ENCODE measurements at places on chromosomes 3 and 15.

GRCh38 chr3:101117465-101117864 lies 124.2 kb upstream of the ABI3BP start:
- H3K4me3 ChIP-seq = no peak overlapping the region
- no peak overlapping the region for H3K27ac ChIP-seq
- H3K36me3 ChIP-seq = no peaks in the 10 kb centered on the region
- H3K27me3 ChIP-seq = no peaks in the 10 kb centered on the region

DNA sequence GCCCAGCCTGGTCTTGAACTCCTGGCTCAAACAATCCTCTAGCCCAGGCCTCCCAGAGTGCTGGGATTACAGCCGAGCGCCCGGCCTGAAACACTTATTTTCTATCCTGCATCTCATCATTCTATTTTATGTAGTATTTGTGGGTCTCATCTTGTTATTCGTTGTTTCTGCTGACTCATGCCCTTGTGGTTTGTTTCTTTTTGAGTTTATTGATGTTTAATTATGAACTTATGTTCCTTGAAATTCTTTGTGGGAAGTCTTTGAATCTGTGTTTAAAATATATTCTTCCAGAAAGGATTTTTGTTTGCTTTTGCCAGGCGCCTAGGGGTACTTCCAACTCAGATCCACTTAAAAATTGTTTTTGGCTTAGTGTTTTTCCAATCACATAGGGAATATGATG lies 78.3 kb upstream of the C15orf39 start:
- DNase-seq = no peak
- peaks cover 12% of the 10 kb centered on the region for H3K4me1 ChIP-seq
- H3K36me3 ChIP-seq = peaks cover 7% of the 10 kb centered on the region
- H3K4me3 ChIP-seq = no peak overlapping the region
- H3K27ac ChIP-seq = no peak overlapping the region

DNA sequence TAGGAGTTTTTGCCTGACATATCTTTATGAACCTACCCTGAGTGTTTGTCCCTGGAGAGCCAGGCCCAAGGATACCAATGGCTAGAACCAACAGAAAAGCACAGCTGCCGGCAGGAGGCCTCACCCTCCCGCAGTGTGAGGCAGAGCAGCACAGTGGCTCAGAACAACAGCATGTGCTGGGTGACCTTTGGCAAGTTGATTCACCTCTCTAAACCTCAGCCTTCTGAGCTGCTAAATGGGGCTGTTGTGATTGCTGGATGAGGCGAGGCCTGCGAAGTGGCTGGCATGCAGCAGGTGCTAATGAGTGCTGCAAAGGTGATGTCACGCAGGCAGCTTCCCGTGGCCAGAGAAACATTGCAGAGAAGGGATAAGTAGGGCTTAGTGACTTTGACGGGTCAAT lies 23.3 kb downstream of the IDH2 start:
- H3K4me3 ChIP-seq = no peak overlapping the region
- DNase-seq = no peak
- peaks cover 6% of the 10 kb centered on the region for H3K36me3 ChIP-seq
- no peak overlapping the region for H3K27ac ChIP-seq
- H3K27me3 ChIP-seq = no peaks in the 10 kb centered on the region
- no peaks in the 10 kb centered on the region for H3K4me1 ChIP-seq

DNA sequence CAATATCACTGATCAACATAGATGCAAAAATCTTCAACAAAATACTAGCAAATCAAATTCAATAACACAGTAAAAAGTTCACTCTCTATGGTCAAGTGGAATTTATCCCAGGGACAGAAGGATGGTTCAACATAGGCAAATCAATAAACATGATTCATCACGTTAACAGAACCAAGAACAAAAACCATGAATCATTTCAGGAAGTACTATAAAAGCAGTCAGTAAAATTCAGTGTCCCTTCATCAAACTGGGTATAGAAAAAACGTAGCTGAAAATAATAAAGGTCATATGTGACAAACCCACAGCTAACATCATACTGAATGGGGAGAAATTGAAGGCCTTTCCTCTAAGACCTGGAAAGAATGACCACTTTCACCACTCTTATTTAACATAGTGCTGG lies 172.1 kb downstream of the POLR2M start:
- peaks cover 39% of the 10 kb centered on the region for H3K27me3 ChIP-seq
- no peak for DNase-seq
- H3K4me3 ChIP-seq = no peak overlapping the region
- no peak overlapping the region for H3K27ac ChIP-seq
- no peaks in the 10 kb centered on the region for H3K4me1 ChIP-seq

- DNase-seq = no peak
- H3K4me1 ChIP-seq = peaks cover 10% of the 10 kb centered on the region
- no peak overlapping the region for H3K4me3 ChIP-seq
- H3K27me3 ChIP-seq = no peaks in the 10 kb centered on the region
Measured at GRCh38 chr3:194705761-194706160, 20.1 kb downstream of the FAM43A start.

GRCh38 chr3:119898478-119899191 lies 116.7 kb downstream of the NR1I2 start:
- H3K4me3 ChIP-seq = no peak overlapping the region
- H3K4me1 ChIP-seq = no peaks in the 10 kb centered on the region
- H3K27me3 ChIP-seq = no peaks in the 10 kb centered on the region
- peaks cover 2% of the 10 kb centered on the region for H3K36me3 ChIP-seq
- H3K27ac ChIP-seq = no peak overlapping the region
- no peak for DNase-seq

GRCh38 chr3:98809557-98809956 lies 46.4 kb downstream of the ST3GAL6 start:
- peaks cover 5% of the 10 kb centered on the region for H3K36me3 ChIP-seq
- no peaks in the 10 kb centered on the region for H3K4me1 ChIP-seq
- H3K27me3 ChIP-seq = no peaks in the 10 kb centered on the region
- no peak overlapping the region for H3K27ac ChIP-seq
- DNase-seq = no peak

GRCh38 chr15:47477341-47477740 lies 240.0 kb upstream of the SEMA6D start:
- H3K27ac ChIP-seq = no peak overlapping the region
- H3K4me3 ChIP-seq = no peak overlapping the region
- no peak for DNase-seq

DNA sequence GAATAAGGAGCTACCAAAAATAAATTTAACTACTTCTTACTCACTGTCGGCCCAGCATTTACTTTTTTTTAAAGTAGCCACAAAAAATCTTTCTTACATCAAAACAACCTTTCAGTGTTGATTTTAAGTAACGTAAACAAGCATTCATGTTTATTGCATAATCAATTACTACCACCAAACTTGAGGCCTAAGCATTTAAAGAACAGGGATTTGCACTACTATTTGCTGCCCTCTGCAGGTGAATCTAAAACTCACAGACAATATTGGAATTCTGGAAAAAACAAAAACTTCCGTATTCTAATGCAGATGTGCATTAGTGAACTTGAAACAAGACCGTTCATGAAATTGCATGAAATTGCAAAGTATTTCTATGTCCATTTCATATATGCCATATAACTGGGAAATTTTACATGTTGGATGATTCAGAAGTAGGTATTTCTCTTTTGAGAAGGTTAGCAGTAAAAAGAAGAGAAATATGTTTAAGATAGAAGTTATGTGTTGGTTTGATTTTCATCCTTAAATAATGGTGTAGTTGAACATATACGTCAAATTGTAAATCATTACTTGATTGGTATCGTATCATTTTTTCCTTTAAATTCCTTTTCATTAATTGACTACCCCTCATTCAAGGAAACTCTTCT lies 55.6 kb downstream of the CGGBP1 start:
- no peaks in the 10 kb centered on the region for H3K36me3 ChIP-seq
- peaks cover 4% of the 10 kb centered on the region for H3K4me1 ChIP-seq
- peak; percentile 44 for DNase-seq
- no peak overlapping the region for H3K4me3 ChIP-seq
- no peak overlapping the region for H3K27ac ChIP-seq
- H3K27me3 ChIP-seq = no peaks in the 10 kb centered on the region

DNA sequence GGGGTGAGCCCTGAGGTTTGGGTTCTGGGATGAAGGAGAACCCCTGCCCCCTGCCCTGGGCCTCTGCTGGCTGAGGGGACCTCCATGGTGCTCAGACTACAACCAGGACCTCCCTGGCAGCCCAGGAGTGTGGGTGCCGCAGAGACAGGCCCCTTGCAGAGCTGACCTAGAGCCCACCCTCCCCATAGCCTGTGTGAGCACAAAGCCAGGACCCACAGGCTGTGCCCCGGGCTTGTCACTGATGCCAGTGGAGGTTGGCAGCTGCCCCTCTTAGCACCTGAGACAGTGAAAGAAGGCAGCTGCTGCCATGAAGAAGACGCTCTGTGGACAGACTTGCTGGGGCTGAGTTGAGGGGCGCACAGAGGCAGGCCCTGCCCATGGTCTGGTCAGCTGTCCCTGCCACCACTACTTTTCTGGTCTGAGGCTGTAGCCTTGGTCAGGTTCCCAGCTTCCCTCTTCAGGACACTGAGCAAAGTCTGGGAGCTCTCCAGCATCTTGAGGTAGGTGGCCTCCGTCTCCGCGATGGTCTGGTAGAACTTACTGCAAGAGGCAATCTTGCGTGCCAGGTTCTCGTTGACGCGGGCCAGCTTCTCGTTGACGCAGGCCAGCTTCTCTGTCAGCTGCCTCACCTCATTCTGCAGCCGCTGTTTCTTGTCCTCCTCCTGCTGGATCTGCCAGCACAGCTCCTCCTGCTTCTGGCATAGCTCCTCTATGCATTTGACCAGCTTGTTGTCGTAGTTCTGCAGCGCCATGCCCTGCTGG lies 23.0 kb downstream of the USP4 start:
- no peaks in the 10 kb centered on the region for H3K4me1 ChIP-seq
- H3K27me3 ChIP-seq = no peaks in the 10 kb centered on the region
- H3K36me3 ChIP-seq = peaks cover 10% of the 10 kb centered on the region
- no peak overlapping the region for H3K27ac ChIP-seq
- H3K4me3 ChIP-seq = no peak overlapping the region
- DNase-seq = no peak

DNA sequence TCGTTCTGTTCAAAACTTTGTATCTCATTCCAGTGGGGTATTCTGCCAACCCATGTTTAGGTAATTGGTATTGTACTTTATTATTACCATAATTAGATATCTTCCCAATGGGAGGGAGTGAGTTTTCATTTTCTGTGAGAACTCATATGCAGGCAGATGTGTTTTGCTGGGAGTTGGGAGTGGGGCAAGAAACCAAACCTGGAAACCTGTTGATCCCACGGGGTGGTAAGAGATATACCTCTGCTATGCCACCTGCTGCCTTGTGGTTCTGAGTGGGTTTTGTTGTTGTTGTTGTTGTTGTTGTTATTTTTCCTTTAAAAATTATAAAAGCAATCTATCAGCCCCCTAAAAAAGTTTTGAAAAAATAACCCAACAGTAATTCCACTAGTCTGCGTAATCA lies 32.1 kb downstream of the ZNF592 start:
- DNase-seq = no peak
- H3K4me1 ChIP-seq = peaks cover 12% of the 10 kb centered on the region
- H3K36me3 ChIP-seq = peaks cover 16% of the 10 kb centered on the region
- no peak overlapping the region for H3K27ac ChIP-seq
- H3K27me3 ChIP-seq = no peaks in the 10 kb centered on the region

GRCh38 chr3:32583708-32584107 lies 13.1 kb upstream of the DYNC1LI1 start:
- no peak overlapping the region for H3K27ac ChIP-seq
- DNase-seq = no peak
- H3K4me1 ChIP-seq = no peaks in the 10 kb centered on the region
- H3K36me3 ChIP-seq = no peaks in the 10 kb centered on the region
- H3K27me3 ChIP-seq = no peaks in the 10 kb centered on the region
- H3K4me3 ChIP-seq = no peak overlapping the region

DNA sequence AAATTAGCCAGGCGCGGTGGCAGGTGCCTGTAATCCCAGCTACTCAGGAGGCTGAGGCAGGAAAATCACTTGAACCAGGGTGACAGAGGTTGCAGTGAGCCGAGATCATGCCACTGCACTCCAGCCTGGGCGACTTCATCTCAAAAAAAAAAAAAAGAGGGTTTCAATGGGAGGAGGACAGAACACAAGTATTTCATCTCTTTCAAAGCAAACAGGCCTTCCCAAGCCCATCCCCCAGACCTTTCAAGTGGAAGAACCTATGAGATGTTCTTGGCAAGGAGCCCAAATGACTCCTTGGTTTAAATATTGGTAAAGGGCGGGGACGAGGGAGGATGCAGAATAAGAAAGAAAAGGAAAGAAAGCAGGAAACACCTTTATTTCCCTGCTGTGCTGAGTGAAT lies 62.2 kb upstream of the MCF2L2 start:
- DNase-seq = no peak
- peaks cover 5% of the 10 kb centered on the region for H3K4me1 ChIP-seq
- no peak overlapping the region for H3K4me3 ChIP-seq
- H3K27ac ChIP-seq = no peak overlapping the region

DNA sequence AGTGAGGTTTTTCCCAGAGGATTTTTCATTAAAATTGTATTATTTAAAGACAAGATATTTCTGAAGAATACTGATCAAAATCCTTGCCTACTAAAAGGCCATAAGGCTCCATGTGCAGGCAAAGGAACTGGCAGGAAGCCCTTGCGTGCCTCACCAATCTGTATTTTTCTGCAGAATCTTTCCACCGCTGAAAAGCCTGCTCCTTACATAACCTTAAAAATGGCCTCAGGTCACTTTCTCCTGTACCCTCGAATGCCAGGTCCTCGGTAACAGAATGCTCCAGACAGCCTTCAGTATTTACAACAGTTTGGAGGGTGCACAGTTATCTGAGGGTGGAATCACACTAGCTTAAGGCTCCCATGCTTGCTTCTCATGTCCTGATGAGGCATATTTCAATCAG lies 3.2 kb downstream of the MORC1 start:
- H3K27me3 ChIP-seq = no peaks in the 10 kb centered on the region
- no peaks in the 10 kb centered on the region for H3K4me1 ChIP-seq
- no peak overlapping the region for H3K27ac ChIP-seq
- no peak for DNase-seq

DNA sequence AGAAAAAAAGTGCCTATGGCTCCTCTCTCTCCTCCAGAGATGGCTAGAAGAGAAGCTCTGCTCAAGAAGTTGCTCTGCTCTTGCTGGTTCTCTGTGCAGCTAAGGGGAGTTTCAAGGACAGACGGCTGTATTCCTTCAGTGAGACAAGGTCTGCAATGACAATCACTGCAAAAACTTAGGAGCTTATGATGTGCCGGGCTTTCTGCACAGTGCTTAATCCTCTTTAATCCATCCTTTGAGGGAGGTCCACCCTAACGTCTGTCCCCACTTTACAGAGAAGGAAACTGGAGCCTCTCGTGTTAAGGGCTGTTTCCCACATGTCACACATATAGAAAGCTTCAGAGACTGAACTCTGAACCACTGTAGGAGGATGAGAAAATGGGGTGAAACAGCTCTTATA lies 260.6 kb downstream of the MEX3B start:
- no peak overlapping the region for H3K27ac ChIP-seq
- DNase-seq = no peak
- no peak overlapping the region for H3K4me3 ChIP-seq
- peaks cover 41% of the 10 kb centered on the region for H3K27me3 ChIP-seq
